ENCODE measurements at places on chromosomes 3 and 15.

GRCh38 chr15:96285729-96286254, 44.7 kb upstream of the NR2F2 start:
- no peak for DNase-seq

DNA sequence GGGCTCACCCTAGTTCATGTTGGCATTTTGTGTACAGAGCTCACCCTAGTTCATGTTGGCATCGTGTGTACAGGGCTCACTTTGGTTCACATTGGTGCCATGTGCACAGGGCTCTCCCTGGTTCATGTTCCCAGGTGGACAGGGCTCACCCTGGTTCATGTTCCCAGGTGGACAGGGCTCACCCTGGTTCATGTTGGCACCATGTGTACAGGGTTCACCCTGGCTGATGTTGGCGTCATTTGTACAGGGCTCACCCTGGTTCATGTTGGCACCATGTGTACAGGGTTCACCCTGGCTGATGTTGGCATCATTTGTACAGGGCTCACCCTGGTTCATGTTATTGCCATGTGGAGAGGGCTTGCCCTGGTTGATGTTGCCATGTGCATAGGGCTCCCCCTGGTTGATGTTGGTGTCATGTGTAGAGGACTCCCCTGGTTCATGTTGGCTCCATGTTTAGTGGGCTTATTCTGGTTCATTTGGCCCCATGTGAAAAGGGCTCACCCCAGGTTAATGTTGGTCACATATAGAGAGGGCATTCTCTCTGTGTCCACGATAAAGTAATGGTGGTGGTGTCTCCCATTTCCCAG, 31.7 kb upstream of the NR2C2 start:
- no peak for DNase-seq

GRCh38 chr15:66123799-66124198, 129.8 kb downstream of the MEGF11 start:
- no peak for DNase-seq

- peak; percentile 43 for DNase-seq
Observed at GRCh38 chr3:15500107-15500724, 21.3 kb downstream of the COLQ start.

DNA sequence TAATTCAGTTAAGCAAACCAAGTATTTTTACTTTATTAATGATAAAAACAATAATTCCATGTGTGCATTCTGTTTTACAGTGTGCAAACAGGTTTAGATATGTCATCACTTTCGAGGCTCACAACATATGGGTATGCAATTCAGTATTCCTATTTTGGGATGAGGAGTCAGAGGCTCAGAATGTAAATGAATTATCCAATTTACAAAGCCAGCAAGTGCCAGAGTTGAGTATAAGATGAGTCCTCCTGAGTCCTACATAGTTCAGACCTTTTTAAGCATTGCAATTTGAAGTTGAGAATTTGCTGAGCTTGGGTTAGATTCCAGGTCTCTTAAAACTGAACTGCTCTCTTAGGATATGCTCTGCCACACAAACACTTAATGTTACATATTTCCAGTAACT, 424.2 kb upstream of the ROBO2 start:
- peak; percentile 52 for DNase-seq

GRCh38 chr15:68384451-68385239, 47.3 kb downstream of the ITGA11 start:
- peak; percentile 89 for DNase-seq

DNA sequence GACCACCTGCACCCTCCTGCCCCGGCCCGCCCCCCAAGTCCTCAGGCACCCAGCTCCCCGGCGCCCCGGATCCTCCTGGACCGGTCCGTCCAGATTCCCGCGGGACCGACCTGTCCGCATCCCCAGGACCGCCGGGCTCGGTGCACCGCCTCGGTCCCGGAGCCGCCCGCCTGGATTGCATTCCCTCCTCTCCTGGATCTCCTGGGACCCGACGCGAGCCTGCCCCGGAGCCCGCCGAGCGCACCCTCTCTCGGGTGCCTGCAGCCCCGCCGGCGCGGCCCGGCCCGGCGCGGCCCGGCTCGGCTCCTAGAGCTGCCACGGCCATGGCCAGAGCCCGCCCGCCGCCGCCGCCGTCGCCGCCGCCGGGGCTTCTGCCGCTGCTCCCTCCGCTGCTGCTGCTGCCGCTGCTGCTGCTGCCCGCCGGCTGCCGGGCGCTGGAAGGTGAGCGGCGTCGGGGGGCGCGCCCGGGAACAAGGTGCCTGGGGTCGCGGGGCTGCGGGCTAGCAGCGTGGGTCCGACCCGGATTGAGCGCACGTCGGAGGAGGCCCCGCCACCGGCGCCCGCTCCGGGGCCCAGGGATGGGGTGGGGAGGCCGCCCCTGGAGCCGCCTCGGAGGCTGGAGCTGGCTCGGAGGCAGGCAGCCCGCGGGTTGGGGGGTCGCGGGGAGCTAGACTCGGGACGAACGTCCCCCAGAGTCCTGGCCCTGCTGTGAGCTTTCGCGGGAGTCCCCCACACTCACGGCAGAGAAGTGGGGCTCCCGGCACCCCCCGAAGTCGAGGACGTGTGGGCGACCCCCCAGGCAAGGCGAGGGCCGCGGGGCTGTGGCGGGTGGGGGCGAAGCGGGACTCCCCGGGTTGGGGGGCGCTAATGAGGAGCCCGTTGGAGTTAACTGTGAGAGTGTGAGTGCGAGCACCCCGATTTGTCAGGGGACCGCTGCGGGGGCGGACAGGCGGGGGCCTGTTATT, 610 bp downstream of the EPHB3 start:
- peak; percentile 63 for DNase-seq

DNA sequence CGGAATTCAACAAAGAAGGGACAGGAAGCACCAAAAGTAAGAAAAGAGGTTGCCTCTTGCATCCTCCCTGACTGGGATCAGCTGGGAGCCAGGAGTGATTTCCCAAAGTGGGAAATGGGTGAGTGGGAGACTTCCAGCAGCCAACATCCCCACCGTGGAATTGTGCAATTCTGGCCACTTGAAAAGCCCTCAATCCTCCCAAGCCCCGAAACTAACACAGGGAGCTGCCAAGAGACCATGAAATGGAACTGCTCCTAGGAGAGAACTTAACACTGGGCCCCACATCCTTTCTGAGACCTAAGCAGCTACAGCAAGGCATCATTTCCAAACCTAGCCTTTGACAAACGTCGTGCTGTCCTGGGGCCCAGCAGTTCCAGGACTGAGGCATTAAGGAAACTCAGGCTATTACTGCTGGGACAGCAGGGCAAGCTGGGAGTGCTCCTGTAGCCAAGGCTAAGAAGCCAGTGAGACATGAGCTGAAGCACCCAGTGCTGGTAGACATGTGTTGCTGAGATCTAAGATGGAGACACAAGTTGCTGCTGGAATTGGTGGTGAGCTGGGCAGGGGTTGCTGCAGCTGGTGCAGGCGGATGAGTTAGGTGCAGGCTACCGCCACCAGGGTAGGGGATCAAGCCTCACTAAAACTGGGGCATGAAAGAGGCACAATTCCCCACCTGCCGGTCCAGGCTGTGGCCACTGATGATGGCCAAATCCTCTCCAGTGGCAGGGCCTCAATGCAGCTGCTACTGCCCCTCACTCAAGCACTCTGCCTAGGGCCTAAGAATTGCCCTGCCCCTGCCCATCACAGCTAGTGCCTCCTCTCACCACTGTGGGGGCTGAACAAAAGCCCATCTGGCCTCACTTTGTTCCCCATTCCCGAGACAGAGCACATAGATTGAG, 43.9 kb downstream of the ALDH1A2 start:
- DNase-seq, result no peak

- no peak for DNase-seq
Observed at GRCh38 chr3:166425021-166425420, 587.8 kb upstream of the BCHE start.

DNA sequence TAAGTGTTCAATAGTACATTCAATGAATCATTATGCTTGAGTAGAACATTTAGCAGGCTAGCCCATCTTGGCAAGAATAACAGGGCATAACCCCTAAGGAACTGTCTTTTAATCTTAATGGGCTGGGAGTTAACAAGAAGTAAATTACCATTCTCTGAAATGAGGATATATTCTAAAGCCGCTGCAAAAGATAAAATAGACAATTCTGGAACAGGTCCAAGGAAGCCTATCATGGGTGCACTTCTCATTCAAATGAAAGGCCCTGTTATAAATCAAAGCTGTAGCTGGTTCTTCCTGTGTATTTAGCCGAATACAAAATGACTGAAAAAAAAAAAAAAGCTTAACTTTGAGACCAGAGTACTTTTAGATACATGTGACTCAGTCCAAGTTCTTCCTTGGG, 15.6 kb downstream of the MTHFS start:
- DNase-seq, result no peak

DNA sequence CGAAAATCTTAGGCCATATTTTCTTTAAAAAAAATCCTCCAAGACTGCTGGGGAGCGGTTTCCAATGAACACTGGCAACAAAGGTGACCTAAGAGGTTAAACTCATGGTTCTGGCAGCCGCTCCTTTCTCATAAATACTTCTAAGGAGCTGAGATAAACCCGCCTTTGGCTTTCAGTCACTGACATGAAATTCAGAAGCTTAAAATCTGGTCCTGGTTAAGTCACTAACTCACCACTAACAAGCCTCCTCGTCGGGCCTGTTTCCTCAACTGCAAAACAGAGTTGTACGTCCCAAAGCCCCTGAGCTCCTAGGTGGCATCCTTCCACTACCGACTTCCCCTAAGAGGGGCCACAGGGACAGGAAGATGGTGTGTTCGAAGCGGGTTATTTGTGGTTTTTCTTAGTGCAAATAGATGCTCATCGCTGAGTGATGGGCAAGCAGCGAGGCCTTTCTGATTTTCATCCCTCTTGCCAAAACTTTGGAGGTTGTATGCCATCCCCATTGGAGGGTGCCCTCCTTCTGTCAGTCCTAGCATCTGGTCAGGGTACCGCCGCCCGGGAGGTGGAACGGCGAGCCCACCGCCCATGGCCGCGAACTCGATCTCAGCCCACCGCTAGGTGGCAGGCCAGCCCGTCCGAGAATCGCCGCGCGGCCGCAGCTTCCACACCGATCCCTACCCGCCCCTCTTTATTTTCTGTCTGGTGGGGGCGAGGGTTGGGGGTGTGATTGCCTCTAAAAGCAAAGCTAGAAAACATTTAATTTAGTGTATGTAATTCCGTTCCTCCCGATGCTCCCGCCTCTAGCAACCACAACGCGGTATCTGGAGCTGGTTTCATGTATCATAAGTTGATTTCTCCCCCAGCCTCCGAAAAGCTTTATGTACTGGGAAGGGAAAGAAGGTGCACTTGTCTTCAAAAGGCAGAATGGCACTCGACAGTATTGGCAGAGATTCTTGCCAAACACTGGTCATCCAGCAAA, 4.6 kb downstream of the BCL6 start:
- peak; percentile 87 for DNase-seq

DNA sequence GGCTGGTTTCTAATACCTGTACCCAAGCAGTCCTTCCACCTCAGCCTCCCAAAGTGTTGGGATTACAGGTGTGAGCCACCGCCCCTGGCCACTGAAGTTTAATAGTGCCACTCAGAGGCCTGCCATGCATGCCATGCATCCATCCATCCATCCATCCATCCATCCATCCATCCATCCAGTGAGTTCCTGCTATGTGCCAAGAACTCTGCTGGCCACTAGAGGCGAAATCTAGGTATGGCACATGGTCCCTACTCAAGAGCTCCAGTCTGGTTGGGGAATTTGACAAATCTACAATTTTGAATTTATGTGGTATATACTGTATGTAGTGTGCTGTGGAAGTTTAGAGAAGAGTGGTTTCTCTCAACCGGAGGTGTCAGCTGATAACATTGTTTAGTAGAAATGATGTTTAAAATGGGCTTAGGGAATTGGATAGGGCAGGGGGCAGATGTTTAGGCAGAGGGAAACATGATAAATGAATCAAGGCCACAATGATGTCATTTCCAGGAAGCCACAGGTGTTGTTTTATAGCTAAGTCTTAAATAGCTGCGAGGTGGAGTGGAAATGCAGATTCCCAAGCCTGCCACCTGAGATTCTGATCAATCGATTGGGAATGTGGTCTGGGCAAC, 384.4 kb upstream of the C2CD4B start:
- DNase-seq, result no peak

- DNase-seq, result no peak
Observed at GRCh38 chr15:78229431-78230406, 4.6 kb downstream of the ACSBG1 start.

GRCh38 chr15:72785432-72785831, 1.9 kb upstream of the ADPGK start:
- DNase-seq, result peak; percentile 65

Data from adipocyte (in vitro differentiated cells).